ENCODE measurements at places on chromosomes 11 and 22.
A peak's percentile ranks its signal among the peaks of the same experiment; 100 is the strongest.

- DNase-seq = no peak
These were observed 12.1 kb downstream of the P2RY2 start for GRCh38 chr11:73229896-73230875.

DNA sequence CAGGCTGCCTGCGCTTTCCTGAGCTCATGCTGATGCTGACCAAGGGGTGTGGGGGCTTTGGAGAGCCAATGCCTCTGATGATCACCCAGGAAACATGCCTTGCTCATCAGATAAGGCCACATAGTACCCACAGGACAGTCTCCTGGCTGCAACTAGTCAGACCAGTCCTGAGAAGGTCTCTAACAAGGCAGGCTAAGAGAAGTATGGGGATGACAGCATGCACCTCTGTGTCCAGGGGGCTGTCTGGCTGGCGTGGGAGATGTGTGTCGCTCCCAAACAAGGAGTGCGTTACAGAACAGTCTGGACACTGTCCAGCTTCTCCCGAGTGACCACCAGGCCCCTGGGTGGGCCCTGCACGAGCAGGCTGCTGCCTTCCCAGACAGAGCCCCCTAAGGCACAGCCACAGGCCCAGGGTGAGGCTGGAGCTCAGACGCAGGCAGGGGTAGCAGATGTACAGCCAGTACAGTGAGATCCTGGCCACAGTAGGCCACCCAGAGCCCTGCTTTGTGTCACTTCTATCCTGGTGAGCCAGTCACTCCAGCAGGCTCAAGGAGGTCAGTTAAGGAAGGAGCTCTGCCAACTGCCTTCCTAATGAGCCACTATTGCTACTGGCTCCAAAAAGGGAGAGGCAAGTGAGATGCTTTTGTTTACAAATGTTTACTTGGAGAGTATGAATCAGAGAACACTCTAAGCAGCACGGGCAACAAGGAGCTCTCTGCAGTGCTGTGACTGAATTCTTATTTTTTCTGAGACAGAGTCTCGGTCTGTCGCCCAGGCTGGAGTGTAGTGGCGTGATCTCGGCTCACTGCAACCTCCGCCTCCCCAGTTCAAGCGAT is 66.0 kb upstream of the CLTCL1 start:
- no peak for DNase-seq

DNA sequence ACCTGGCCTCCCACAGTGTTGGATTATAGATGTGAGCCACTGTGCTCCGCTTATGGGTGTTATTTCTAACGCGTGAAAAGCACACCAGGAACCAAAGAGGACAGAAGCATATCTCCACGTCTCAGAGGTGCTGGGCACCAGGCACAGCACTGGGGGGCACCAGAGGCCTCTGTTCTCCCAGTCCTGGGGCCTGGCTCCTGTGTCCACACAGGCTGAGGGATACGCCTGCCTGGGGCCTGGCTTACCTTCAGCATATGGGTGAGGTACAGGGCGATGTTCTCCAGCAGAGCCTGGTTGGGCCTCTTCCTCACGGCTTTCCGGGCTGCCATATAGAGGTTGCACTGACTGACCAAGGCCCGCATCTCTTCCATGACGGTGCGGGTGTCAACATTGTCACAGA is 24.7 kb upstream of the NAP1L4 start:
- no peak for DNase-seq

DNA sequence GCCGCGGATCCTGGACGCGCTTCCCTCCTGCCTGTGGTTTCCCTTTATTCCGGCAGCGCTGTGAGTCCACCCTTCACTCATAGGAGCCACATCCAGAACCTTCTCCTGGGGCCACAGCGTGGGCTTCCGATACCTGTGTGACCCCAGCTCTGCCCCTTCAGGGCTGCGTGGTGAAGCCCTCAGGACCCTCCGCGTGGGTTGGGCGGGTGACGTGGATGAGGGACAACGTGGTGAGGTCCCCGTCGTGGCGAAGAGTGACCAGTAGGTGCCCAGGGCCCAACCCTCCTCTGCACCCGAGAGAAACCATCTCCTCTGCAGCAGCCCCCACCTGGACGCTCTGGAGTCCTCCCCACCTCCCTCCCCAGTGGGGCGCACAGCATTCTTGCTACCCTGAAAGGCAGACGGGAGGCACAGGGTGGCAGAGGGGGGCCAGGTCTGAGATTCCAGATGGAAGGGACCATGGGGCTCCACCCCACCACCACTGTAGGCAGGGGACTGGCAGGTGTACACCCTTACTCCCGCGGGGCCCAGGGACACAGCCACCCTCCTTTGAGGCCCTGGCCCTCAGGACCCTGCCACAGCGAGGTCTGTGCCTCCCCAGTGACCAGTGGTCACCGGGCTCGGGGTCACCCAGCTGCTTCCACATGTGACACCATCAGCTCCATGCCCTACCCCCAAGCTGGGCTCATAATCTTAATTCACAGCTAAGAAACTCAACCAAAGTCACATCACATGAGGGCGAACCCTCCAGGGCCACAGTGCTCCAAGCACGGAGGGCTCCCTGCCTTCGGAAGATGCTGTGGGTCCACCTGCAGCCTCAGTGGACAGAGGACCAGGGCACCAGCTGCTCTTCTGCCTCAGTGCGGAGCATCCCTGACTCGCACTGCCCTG is 3.4 kb upstream of the ZBED4 start:
- DNase-seq = no peak

- DNase-seq = no peak
These were observed 67.7 kb downstream of the CECR2 start for GRCh38 chr22:17436981-17437412.

DNA sequence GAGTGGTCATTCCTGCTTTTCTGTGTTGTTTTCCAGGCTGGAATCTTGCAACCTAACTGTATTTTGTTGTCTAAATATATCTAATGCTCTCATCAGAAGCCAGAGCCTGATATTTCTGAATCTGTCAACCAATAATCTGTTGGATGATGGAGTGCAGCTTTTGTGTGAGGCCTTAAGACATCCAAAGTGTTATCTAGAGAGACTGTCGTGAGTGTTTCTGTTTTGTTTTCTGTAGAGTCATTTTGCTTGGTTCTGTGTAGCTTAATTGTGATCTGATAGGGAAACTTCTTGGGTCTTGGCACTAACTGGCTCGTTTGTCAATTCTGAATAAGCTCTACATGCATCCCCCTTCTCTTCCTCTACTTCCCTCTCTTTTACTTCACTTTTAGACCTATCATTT is 31.2 kb upstream of the RBMXL2 start:
- DNase-seq = no peak

- DNase-seq = peak; percentile 22
These were observed 24.8 kb upstream of the TTC12 start for GRCh38 chr11:113289431-113290187.

GRCh38 chr11:77884186-77884828 is 63.4 kb downstream of the AAMDC start:
- no peak for DNase-seq

DNA sequence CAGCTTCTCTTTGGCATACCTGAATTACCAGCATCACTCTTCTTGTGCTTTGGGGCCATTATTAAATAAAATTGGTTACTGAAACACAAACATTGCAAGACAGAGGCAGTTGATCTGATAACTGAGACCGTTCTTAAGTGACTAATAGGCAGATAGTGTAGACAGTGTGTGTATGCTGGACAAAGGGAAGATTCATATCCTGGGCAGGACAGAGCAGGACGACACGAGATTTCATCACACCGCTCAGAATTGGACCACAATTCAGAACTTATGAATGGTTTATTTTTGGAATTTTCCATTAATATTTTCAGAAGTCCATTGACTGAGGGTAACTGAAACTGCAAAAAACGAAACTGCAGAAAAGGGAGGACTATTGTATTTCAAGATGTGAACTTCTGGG is 68.6 kb downstream of the LDLRAD3 start:
- DNase-seq = no peak

DNA sequence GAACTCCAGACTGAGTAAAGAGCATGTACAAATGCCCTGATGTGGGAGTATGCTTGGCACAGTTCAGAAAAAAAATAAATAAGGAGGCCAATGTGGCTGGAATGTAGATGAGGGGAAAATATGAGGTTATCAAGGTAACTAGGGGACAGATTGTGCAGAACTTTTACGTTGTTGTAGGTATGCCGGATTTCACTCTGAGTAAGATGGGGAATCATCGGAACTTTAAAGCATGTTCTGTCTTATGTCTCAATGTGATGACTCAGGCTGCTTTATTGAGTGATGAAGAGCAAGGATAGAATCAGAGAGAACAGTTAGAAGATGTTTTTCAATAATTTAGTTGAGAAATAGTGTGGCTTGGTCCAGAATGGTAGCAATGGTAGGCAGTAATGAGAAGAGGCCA is 130.4 kb downstream of the C11orf87 start:
- peak; percentile 14 for DNase-seq

- no peak for DNase-seq
These were observed 2.9 kb upstream of the ADAMTS8 start for GRCh38 chr11:130431331-130431773.

DNA sequence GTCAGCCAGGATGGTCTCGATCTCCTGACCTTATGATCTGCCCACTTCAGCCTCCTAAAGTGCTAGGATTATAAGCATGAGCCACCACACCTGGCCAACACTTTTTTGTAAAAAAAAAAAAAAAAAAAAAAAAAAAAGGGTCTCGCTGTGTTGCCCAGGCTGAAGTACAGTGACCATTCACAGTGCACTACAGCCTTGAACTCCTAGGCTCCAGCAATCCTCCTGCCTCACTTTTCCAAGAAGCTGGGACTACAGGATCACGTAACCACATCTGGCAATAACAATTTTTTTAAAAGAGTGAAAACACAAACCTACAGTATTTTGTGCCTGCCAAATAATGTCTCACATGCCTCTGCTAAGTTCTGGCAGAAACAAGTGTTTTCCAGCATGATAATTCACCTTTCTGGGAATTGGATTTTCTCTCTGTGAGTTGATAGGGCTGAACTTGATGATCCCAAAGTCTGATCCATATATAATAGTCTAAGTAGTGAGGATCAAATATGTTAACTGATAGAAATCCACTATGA is 30.6 kb downstream of the ADORA2A start:
- no peak for DNase-seq

- no peak for DNase-seq
These were observed 7.9 kb upstream of the CTSC start for GRCh38 chr11:88345408-88345807.

DNA sequence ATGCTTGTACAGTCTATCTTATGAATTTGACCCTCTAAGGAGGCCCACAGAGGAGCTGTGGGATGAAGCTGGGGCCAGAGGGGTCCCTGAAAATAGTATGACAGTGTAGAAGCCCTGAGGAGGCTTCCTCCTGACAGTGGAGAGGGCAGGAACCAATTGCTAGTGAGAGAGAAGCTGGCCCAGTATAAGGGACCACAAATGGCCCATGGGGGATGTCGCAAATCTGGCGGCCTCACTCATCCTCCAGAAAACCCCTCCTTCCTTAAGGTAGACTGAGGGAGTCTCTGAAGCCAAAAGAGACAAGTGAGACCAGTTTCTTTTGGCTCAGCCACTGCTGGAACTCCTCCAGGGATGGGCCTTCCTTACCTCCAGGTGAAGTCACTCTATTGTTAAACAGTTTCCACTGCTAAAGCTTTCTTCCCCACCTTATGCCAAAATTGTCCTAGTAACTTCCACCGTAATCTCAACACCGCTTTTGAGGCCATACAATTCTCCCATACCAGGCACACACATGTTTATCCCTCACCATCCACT is 17.8 kb upstream of the CASTOR1 start:
- no peak for DNase-seq

DNA sequence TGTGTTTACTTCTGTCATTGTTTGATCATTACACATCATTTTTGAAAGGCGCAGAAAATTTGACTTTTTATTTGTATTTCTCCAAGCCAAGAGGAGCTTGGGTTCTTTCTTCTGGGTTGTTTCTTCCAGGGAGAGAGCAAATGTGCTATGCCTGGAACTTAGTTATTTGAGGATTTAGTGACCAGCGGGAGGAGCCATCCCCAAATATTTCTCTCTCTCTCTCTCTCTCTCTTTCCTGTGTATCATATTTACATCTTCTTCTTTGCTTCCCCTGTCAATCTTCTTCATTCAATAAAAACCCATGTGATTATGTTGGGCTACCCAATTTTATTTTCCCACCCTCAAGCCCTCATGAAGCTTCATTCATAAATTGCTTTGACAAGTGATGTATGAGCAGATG is 534.5 kb downstream of the LRRC4C start:
- no peak for DNase-seq

DNA sequence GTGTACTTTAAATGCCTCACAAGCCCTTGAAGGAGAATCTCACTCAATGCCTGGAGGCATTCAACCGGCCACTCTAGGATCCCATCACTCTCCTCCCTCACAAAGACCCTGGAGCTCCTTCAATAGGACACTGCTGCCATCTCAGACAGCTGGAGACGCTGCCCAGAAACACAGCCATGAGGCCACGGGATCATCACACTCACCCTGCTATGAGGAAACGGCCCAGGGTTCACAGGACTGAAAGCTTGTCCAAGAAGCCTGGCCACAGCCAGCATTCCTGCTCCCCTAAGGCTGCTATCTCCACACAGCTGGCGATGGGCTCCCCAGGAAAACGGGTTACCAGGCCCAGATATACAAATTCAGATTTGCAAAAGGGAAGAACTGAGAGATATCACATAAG is 13.2 kb downstream of the CARS1 start:
- no peak for DNase-seq
